ENCODE measurements at places on chromosomes 4 and X.

GRCh38 chr4:97759785-97760184 lies 383.5 kb downstream of the STPG2 start:
- DNase-seq: no peak

- DNase-seq: no peak
Measured at GRCh38 chr4:142309772-142310171, 536.3 kb downstream of the INPP4B start.

DNA sequence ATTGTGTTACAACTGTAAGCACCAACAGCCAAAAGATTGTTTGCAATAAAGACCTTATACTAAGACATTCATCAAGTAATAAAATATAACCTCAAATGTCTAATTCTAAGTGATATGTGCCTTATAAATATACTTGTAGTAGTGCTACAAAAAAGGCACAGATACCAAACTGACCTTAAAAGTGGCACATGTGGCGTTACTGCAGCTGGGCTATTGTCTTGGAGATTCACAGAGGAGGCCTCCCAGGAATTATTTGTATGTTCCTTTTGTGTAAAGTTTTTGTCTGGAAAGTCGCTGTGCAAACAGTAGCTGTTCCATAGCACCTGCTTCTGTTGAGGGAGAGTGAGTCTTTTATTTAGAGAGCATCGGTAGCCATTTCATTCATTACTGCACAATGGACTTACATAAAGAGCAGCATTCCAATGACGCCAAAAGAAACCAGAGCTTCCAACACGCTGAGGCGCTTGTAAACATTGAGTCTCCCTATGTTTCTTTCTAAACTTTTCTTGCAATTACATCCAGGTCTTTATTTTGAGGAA lies 143.7 kb downstream of the RPA4 start:
- no peak for DNase-seq

DNA sequence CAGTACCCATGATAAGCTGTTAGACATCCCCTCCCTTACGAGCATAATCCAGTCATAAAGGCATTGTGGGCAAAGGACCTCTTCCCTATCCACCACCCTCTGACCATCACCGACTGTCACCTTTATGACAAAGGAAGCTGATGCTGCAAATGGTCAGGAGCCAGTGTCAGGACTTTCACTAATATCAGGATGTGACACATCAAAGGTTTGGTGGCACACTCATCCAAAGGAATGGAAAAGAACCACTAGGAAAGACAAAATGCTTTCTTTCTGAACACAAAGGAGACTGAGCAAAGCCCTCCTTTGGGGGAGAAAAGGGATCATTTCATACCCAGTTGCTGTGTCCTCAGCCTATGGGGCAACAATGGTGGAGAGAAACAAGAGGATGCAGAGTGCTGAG lies 66.9 kb upstream of the PROM1 start:
- no peak for DNase-seq
